ENCODE measurements at places on chromosomes 13 and 19.
A peak's percentile ranks its signal among the peaks of the same experiment; 100 is the strongest.

GRCh38 chr13:25037057-25037813, 58.7 kb upstream of the PABPC3 start:
- DNase-seq, result peak; percentile 67

DNA sequence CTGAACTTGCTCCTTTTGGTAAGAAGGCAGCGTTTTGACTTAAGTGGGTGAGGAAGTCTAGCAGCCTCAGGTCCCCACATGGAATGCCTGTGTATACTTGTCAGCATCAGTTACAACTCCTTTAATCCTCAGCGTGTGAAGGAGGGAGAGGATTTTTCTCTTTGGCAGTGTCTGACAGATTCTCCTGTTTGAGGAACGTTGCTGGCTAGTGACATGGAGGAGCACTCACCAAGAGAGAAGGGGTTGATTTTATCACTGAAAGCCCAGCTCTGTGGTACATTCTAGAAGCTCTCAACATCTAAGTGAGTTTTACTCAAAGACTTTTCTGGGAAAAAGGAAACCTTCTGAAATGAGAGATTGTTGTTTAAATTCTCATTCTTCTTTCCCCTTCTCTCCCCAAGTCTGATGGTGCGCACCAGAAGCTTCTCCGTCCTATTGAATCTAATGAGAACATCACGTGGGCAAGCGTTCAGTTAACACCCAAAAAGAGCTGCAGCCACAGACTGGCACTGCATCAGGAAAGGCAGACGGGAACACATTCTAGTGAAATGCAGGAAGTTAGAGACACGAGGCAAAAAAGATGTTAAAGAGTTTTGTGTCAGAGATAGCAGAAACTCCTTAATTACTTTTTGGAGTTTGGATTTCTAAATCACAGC, 58.2 kb downstream of the GJA3 start:
- DNase-seq, result no peak

DNA sequence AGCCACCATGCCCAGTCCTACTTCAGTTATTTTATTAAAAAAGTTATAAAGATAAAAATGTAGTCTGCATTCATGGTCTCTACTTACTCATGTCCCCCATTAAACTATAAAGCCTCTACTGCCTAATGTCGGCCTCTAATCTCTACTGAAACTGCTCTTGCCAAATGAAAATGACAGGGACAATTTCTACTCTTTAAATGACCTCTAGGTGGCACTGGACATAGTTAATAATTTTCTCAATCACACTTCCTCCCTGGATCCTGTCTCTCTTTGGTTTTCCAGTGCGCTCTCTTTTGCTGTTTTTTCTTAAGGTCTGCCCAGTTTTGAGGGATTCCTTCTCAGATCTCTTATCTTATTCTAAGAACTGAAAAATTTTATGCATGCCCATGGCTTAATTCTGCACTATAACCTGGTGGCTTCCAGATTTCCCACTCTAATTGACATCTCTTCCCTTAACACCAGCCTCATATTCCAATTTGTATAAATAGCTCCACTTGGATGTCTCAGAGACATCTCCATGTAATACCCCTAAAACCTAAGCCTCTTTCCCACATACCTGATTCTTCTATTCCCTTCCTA, 54.3 kb downstream of the MTMR6 start:
- DNase-seq, result peak; percentile 41

DNA sequence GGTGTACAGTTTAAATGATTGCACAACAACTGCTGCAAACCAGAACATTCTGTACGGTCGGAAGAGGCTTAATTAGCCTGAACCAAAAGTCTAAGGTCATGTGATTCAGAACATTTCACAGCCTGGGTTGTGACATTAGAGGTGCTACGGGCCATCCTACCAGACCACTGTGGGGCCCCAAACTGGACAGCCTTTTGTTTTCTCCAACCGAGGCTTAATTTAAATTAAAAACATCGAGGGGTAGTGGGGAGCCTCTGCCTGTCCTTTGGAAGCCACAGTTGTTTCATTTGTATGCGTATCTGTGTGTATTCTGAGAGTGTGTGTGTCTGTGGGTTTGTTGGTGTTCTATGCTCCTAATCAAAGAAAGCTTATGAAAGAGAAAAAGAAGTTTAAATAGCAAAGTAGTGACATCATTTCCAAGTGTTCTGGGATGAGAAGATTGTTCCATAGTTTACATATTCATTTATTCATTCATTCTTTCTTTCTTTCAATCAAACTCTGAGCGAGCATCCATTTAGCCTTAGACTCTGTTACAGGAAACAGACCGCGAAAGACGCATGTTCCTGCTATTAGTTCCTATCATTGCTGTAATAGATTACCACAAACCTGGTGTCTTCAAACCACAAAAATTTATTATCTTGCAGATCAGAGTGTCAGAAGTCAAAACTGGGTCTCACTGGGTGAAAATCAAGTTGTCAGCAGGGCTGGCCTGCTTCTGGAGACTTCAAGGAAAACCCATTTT, 444.8 kb downstream of the FOXO1 start:
- DNase-seq, result no peak

DNA sequence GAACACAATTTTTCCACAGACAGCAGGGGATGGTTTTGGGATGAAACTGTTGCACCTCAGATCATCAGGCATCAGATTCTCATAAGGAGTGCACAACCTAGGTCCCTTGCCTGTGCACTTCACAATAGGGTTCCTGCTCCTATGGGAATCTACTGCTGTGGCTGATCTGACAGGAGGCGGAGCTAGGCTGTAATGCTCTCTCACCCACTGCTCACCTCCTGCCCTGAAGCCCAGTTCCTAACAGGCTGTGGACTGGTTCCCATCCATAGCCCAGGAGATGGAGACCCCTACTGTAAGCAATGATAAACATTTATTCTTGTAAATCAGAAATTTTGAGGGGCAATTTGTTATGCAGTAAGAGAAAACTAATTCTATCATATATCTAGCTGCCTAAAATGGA, 1234.7 kb downstream of the SLITRK1 start:
- DNase-seq, result no peak

GRCh38 chr13:58573743-58574142, 942.2 kb downstream of the PCDH17 start:
- DNase-seq, result no peak

DNA sequence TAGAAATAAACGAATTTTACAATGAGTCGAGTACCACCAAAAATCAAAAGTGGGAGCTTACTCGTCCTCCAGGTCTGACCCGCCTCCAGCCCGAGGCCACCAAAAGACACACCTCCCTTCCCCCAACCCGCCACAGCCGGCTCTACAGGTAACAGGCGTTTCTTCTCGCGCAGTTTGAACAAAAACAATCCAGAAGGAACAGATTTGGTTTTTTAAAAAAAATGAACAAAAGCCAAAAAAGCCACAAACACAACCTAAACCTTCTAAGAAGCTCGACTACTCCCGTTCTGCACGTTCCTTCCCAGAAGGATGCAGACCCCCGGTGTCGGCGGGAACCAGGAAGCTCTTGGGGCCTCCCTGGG, 671 bp downstream of the ZDHHC20 start:
- peak; percentile 22 for DNase-seq

DNA sequence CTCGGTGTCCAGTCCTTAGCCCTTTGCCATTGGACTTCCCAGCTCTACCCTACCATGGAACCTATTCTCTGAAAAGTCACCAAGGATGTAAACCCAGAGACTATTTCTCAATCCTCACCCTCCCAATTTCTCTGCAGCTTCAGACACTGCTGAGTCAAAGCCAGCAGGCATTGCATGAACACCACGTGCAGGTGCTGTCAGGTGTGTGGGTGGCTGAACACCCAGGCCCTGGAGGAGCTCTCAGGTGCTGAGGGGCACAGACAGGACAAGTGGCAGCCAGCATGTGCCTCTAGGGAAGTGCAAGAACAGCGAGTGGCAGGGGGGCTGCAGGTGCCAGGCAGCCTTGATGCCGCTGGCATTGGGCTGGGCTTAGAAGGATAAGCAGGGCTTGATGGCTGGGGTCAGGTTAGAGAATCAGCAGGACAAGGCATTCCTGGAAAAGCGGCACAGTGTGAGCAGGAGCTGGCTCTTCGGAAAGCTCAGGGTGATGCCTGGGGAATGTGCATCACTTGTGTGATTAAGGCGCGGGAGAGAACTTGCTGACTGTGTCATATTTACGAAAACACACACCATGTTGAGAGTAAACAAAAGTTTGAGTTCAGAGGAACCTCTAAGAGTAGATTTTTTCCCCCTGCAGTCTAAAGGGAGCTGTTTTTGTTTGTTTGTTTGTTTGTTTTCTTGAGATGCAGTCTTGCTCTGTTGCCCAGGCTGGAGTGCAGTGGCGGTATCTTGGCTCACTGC, 83.8 kb downstream of the LNX2 start:
- no peak for DNase-seq

GRCh38 chr19:35318679-35319448, 10.1 kb upstream of the CD22 start:
- peak; percentile 84 for DNase-seq

DNA sequence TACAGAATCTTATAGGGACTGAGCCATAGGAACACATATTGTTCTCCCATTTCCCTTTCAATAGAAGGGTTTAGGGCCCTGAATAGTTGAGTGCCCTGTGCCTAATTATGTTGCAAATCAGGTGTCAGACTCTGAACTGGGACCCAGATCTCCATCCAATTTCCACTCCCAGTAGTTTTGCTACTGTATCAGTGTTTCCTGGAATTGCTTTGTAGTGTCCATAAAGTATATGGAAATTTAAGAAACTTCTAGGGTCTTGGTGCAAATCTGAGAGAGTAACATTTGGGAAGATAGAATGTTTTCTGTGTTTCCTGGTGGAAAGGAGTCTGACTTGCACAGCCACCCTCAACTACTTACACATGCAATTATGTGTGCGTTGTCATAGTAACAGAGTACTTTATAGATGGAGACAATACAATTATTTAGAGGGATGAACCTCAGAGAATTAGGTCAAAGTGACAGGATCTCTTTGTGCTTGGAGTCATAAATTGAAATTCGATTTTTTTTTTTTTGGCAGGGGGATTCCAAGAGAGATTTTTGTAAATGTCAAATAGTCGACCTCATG, 646 bp upstream of the SLC10A2 start:
- DNase-seq, result no peak

DNA sequence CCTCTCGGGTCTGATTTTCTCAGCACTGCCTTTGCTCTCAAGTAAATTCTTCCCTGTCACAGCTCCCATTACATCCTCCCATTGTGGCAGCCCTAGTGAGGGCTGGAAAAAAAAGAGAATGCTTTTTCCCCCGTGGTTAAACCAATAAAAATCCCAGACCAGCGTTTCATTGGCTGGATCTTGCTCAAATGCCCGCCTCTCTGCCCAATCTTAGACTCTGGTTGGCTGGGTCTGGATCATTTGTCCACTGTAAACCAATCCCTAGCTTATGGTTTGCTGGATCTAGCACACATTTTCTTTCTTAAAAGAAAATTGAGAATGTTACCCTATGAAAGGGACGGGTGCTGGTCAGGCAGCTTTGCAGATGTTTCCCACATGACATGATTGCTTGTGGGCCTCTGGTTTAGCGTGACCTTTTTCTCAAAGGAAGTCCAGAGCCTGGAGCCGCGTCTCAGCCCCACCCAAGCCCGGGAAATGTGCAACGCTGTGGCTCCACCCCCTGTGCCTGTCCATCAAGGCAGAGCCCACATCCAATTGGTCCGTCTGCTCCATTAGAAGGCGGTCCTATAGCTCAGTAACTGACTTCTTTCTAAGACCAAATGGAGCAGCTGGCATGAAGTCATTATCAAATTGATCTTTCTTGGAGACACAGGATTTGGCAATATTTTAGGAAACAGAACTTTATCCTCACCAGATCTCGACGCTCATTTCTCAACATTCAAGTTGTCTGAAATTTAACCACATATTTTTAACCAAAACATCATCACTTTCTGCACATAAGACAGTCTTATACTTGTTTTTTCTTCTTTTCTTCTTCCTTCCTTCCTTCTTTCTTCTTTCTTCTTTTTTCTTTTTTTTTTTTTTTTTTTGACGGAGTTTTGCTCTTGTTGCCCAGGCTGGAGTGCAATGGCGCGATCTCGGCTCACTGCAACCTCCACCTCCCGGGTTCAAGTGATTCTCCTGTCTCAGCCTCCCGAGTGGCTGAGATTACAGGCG, 2.6 kb upstream of the MCEMP1 start:
- peak; percentile 74 for DNase-seq

DNA sequence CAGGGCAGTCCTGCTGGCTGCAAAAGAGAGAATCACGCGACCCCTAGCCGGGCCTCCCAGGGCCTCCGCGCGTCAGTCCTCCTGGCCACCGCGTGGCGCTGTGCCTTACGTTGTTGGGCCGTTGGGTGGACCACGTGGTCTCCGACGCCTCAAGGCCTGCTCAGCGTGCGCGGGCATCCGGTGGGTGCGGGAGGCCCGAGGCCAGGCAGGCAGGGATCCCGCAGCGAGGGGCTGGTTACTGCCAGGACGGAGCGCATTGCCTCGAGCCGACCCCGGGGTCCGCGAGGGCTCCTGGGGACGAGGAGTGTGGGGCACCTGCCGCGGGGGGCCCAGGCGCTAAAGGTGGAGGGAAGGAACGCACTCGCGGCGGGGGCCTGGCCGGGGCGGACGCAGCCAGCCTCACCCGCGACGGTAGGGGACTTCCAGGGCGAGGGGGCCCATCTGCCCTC, at the start of gene TDRD12:
TDRD12 (plus strand) TSS at position 157 of the 449 bp plus-strand sequence. CDS start 306 bp downstream, outside the sequence.
- DNase-seq, result peak; percentile 47

DNA sequence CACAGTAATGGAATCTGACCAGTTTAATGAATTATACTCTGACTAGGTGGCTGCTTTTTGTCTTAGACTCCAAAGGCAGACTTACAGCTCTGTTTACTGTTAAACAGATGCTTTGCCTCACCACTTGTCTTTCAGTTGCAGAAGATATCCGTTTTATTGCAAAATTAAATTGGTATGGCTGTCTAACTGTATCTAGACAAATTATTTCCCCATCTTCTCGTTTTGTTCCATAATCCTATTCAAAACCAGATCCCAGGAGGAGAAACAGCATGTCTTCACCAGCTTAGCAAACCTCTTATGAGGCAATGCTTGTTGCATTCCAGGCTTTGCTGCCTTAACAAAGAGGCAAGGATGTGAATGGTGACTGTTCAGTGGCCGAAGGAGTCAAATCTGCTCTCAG, 215.6 kb downstream of the TDRD3 start:
- no peak for DNase-seq

GRCh38 chr13:112849500-112849899, 119.5 kb upstream of the MCF2L start:
- DNase-seq, result no peak

DNA sequence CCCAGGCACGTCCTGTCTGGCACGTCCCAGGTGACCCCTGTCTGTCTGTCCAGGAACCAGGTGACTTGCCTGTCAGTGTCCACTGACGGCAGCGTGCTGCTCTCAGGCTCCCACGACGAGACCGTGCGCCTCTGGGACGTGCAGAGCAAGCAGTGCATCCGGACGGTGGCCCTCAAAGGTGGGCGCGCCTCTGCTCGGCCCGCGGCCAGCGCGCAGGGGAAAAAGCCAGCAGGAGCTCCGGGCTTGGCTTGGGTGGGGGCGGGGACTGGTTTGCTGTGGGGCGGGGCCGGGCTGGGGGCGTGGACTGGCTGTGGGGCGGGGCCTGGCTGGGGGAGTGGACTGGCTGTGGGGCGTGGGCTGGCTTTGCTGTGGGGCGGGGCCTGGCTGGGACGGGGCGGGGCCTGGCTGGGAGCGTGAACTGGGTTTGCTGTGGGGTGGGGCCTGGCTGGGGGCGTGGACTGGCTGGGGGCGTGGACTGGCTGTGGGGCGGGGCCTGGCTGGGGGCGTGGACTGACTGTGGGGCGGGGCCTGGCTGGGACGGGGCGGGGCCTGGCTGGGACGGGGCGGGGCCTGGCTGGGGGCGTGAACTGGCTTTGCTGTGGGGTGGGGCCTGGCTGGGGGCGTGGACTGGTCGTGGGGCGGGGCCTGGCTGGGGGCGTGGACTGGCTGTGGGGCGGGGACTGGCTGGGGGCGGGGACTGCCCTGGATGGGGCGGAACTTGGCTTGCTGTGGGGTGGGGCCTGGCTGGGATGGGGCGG, 7.2 kb downstream of the WDR18 start:
- DNase-seq, result no peak
